ENCODE measurements at places on chromosomes 2 and 18. TPM values are rescaled to one million over a fixed set of nuclear protein-coding genes. Genes with fewer than 3 reads are reported as not detected.

NMUR1 gene
- total RNA-seq: 0.35 TPM

ZC3H6 gene
- total RNA-seq: 19.6 TPM

CAVIN2 gene
- total RNA-seq: 204 TPM

SLC8A1 gene
- 0.26 TPM for total RNA-seq

XDH gene
- total RNA-seq: 0.16 TPM

EVA1A gene
- not detected for total RNA-seq

MLPH gene
- total RNA-seq: not detected

SP5 gene
- not detected for total RNA-seq

SERPINB5 gene
- not detected for total RNA-seq

MC5R gene
- not detected for total RNA-seq

TNFAIP6 gene
- total RNA-seq: not detected

FAP gene
- not detected for total RNA-seq

SLC16A14 gene
- not detected for total RNA-seq

DLX1 gene
- total RNA-seq: not detected

RESP18 gene
- not detected for total RNA-seq

ASXL3 gene
- total RNA-seq: not detected

GRP gene
- not detected for total RNA-seq

PARD6G gene
- 1.1 TPM for total RNA-seq

UPP2 gene
- total RNA-seq: not detected

SOWAHC gene
- 1.3 TPM for total RNA-seq

DPP4 gene
- 57.3 TPM for total RNA-seq

CTAGE1 gene
- total RNA-seq: not detected

CYS1 gene
- total RNA-seq: not detected

FHL2 gene
- 0.65 TPM for total RNA-seq

PKDCC gene
- total RNA-seq: 1.2 TPM

ANKRD62 gene
- not detected for total RNA-seq

GYPC gene
- 86.2 TPM for total RNA-seq

CDH19 gene
- total RNA-seq: not detected

DNAH7 gene
- total RNA-seq: not detected

TTR gene
- not detected for total RNA-seq

NT5DC4 gene
- total RNA-seq: not detected

RHOB gene
- total RNA-seq: 62.9 TPM

MC4R gene
- total RNA-seq: not detected

SIX3 gene
- total RNA-seq: not detected

MYO3B gene
- total RNA-seq: 0.16 TPM

CRYBA2 gene
- total RNA-seq: not detected

STPG4 gene
- 0.21 TPM for total RNA-seq

DSG1 gene
- not detected for total RNA-seq

ACADL gene
- not detected for total RNA-seq

RAB6C gene
- total RNA-seq: not detected

APOB gene
- not detected for total RNA-seq

EFHD1 gene
- 1.1 TPM for total RNA-seq

HAAO gene
- not detected for total RNA-seq

RBBP8 gene
- 3.8 TPM for total RNA-seq

STARD6 gene
- not detected for total RNA-seq
